Mesothelial cell of epicardium (in vitro differentiated cells): ENCODE measurements at places on chromosomes 3 and 15.

- DNase-seq, result no peak
- H3K27ac ChIP-seq, result peak overlapping the region; percentile 70
- H3K4me1 ChIP-seq, result peaks cover 29% of the 10 kb centered on the region
- H3K4me3 ChIP-seq, result no peak overlapping the region
Observed at GRCh38 chr3:141103067-141103466, 51.9 kb downstream of the SPSB4 start.

- peak overlapping the region; percentile 64 for H3K4me3 ChIP-seq
- H3K27me3 ChIP-seq, result peaks cover 2% of the 10 kb centered on the region
- H3K27ac ChIP-seq, result peak overlapping the region; percentile 8
- DNase-seq, result no peak
Observed at GRCh38 chr3:155676252-155676981, 68.5 kb downstream of the PLCH1 start.

DNA sequence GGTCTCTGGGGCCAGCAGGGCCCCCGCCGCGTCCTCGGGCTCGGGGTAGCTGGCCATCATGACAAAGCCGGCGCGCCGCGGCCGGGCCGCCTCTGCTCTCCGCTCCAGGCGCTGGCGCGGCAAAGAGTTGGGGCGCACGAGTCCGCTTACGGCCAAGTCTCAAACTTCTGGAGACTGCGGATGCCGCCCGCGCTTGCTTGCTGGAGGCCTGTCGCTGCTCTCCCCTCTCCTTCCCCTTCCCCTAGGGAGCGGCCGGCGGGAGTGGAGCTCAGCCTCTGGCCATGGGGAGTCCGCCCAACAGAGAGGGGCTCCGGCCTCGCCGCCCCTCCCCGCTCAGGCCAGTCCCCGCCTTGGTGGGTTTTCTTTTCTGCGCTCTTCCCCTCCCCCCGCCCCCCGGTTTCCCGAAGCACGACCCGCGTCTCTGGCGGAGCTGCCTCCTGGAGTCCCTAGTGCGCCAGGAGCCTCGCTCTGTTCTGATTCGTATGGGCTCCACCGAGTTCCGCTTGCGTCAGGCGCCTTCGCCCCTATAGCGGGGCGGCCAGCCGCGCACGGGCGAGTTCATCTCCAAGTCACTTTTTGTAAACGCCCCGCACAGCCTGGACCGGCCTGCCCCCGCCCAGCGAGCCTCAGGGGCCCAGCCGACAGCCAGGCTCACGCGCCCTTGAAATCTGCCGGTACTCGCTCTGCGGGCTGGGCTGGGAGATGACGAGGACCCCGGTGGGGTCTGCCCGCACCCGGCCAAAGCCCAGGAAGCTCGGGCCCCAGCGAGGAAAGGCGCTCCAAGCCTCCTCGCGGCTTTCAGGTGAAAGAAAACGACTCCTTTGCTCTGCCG, at the start of the genes FOXL2 and FOXL2NB:
FOXL2 (minus strand) TSS at position 475 of the 832 bp plus-strand sequence; CDS start at position 60, 415 bp downstream.
FOXL2NB (plus strand) TSS at position 555 of the 832 bp plus-strand sequence; CDS start at position 703, 148 bp downstream.
- no peak within 1 kb of the TSS for H3K27ac ChIP-seq
- no peaks in the 10 kb centered on the region for H3K36me3 ChIP-seq
- no peak for DNase-seq
- H3K27me3 ChIP-seq, result peaks cover 94% of the 10 kb centered on the region

DNA sequence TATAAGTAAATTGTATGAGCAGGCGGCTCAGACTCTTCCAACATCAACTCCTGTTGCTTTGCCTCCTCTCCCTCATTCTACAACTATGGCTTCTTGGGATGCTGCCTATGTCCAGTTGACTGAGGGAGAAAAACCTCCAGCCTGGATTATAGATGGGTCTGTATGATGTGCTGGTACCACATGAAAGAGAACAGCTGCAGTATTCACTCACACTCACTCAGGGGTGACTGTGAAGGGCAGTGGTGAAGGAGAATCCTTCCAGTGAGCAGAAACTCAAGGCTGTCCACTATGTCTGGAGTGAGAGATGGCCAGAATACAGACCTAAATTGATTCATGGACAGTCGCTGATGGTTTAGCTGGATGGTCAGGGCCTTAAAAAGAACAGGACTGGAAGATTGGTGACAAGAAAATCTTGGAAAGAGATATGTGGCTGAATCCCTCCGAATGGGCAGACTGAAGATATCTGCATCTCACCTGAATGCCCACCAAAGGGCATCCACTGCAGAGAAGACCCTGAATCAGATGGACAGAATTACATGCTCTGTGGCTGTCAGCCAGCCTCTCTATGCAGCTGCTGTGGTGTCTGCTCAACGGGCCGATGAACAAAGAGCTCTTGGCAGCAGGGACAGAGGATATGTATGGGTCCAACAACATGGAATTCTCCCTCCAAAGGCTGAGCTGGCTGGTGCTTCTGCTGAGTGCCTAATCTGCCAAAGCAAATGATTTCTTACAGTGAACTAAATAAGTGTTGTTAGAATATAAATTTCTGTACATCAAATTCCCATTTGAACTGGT, 1.9 kb upstream of the BCL2L10 start:
- no peaks in the 10 kb centered on the region for H3K36me3 ChIP-seq
- H3K27ac ChIP-seq, result no peak overlapping the region
- DNase-seq, result no peak
- no peak overlapping the region for H3K4me3 ChIP-seq
- no peaks in the 10 kb centered on the region for H3K4me1 ChIP-seq
- peaks cover 10% of the 10 kb centered on the region for H3K27me3 ChIP-seq

- peaks cover 19% of the 10 kb centered on the region for H3K4me1 ChIP-seq
- DNase-seq, result no peak
- H3K4me3 ChIP-seq, result no peak overlapping the region
- peaks cover 94% of the 10 kb centered on the region for H3K27me3 ChIP-seq
- no peaks in the 10 kb centered on the region for H3K36me3 ChIP-seq
Observed at GRCh38 chr3:186828340-186828739, 14.2 kb upstream of the ADIPOQ start.

GRCh38 chr3:46508850-46509591, 11.2 kb downstream of the RTP3 start:
- no peak for DNase-seq
- H3K27me3 ChIP-seq, result no peaks in the 10 kb centered on the region
- no peak overlapping the region for H3K4me3 ChIP-seq
- H3K36me3 ChIP-seq, result no peaks in the 10 kb centered on the region
- H3K4me1 ChIP-seq, result peaks cover 28% of the 10 kb centered on the region
